Upper lobe of left lung (tissue), 6 donors: ENCODE measurements at places on chromosomes 5 and 9. TPM values are rescaled to one million over a fixed set of nuclear protein-coding genes. Genes with fewer than 3 reads are reported as not detected.

GFI1B gene
- total RNA-seq = 3.5 TPM

DNA sequence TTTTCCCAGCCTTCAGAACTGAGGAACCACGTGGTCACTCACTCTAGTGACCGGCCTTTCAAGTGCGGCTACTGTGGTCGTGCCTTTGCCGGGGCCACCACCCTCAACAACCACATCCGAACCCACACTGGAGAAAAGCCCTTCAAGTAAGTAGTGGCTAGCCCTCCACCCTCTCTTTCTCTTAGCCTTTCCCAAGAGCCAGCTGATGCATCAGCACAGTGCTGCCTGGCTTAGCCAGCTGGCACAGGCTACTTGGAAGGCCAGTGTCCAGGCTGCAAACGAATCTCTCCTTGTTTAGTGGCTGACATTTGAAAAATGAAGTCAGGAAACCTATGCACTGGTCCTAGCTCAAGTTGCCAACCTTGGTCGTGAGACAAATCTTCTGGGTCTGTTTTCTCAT is 91.1 kb downstream of the PRDM6 start:
- DNase-seq = peak; percentile 8

- DNase-seq = no peak
These were observed 36.8 kb downstream of the UGT3A2 start for GRCh38 chr5:36029914-36030313.

SHOC1 gene
- total RNA-seq = 0.15 TPM

DNA sequence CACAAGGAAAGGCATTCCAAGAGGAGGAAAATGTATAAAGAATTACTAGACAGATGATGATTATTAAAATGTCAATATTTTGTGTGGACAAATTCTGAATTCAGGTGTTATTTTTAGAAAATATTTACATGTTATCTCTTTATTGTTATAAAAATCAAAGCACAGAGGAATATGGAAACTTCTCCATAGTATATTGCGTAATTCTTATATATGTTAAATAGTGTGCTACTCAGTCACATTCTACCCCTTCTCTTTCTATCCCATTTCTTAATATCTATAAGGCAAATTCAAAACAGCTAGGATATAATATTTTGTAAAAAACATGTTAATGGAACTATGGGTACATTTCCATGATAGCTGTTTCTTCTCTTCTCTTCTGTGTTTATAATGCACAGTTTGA is 546.8 kb upstream of the FTMT start:
- no peak for DNase-seq

TBC1D13 gene
- 16.4 TPM for total RNA-seq

DNA sequence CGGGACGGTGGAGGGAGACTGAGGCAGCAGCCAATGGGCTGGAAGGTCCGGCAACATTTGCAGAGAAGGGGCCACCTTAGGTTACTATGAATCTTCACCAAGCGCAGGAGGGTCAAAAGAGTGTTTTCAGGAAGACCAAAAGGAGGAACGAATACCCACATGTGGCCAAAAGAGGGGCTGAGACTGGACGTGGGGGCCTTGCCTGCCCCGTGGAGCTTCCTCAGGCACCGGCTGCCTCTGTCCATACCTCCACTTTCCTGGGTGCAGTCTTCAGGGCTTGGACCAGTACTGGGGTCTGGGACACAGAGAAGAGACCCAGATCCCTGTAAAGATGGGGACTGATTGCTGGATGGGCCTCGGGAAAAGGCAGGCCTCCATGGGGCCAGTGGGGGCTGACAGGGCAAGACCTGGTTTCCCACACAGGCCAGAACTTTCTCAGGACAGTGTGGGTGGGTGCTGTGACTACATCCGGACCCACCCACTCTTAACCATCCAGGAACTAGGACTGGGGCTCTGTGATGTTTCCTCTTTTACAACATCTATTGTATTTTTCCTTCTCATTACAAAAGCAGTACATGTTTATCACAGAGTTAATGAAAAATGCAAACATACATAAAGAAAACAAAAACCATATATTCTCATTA is 294.7 kb downstream of the ZSWIM6 start:
- DNase-seq = peak; percentile 42

PCDHB15 gene
- 4.2 TPM for total RNA-seq

GRCh38 chr5:180825768-180826525 is 23.3 kb upstream of the MGAT1 start:
- no peak for DNase-seq

GRCh38 chr9:74824654-74825053 is 63.1 kb downstream of the TRPM6 start:
- DNase-seq = no peak

DNA sequence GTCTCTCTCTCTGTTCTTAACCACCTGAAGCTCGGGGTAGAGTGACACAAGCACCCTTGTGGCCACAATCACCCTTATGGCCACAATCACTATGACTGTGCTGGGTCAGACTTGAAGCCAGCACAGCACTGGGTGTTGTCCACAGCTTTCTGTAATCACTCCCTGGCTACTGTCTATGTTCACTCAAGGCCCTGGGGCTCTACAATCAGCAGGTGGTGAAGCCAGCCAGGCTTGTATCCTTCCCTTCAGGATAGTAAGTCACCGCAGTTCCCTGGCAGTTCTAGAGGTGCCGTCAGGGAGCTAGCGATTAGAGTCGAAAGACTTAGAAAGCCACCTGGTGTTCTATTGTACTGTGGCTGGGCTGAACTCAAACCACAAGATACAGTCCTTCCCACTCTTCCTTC is 44.2 kb downstream of the GDA start:
- no peak for DNase-seq
